ENCODE measurements at places on chromosomes 3 and 15.

- no peak for DNase-seq
These were observed 121.4 kb upstream of the PHLDB2 start for GRCh38 chr3:111737706-111738086.

- no peak for DNase-seq
These were observed 29.5 kb upstream of the FGD5 start for GRCh38 chr3:14789221-14789620.

GRCh38 chr15:57796146-57796545, 89.6 kb downstream of the POLR2M start:
- DNase-seq = no peak

DNA sequence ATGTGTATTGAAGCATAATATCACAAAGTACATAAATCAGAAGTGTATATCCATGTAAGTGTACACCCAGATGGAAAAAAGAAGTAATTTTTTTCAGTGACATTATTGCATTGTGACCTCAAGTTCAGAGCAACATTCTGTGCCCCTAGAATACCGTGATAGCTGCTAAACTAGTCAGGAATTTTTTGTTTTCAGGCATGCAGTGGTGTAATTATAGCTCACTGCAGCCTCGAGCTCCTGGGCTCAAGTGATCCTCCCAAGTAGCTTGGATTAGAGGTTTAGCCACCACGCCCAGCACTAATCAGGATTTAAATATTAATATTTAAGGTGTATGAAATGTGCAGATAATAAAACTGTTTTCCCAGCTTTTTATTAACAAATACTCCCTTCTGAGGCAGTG, 25.5 kb downstream of the SEC62 start:
- no peak for DNase-seq

GRCh38 chr15:27955087-27955486, 144.0 kb downstream of the OCA2 start:
- no peak for DNase-seq

DNA sequence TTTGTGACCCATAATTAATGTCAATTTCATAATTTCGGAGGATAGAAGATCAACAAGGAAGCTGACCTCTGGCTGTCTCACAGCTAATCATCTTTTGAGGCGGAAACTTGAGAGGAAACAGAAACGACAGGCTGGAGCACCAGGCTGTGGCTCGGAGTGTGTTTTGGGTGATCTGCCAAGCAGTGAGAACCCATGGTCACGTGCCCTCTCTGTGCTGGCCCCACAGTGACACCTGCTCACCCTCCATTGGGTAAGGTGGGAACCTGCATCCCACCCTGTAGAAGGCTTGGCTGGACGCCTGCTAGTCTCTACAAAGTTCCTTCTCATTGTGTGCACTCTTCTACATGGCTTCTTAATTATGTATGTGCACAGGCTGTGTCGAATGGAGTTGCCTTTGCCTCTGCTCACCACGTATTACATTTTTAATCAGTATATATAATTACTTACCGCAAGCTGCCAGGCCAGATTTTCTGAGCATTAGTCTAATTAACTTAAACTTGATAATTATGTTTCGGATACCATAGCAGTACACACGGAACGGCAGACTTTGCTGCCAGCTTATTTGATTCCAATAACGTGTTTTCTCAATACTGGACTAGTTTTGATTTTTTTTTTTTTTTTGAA, 719.4 kb upstream of the CFAP20DC start:
- no peak for DNase-seq

GRCh38 chr15:74726774-74727164, 1.4 kb upstream of the CYP1A1 start:
- no peak for DNase-seq

- no peak for DNase-seq
These were observed 33.2 kb downstream of the PML start for GRCh38 chr15:74027688-74028087.

GRCh38 chr3:8460815-8461456, 40.7 kb upstream of the LMCD1 start:
- DNase-seq = no peak

DNA sequence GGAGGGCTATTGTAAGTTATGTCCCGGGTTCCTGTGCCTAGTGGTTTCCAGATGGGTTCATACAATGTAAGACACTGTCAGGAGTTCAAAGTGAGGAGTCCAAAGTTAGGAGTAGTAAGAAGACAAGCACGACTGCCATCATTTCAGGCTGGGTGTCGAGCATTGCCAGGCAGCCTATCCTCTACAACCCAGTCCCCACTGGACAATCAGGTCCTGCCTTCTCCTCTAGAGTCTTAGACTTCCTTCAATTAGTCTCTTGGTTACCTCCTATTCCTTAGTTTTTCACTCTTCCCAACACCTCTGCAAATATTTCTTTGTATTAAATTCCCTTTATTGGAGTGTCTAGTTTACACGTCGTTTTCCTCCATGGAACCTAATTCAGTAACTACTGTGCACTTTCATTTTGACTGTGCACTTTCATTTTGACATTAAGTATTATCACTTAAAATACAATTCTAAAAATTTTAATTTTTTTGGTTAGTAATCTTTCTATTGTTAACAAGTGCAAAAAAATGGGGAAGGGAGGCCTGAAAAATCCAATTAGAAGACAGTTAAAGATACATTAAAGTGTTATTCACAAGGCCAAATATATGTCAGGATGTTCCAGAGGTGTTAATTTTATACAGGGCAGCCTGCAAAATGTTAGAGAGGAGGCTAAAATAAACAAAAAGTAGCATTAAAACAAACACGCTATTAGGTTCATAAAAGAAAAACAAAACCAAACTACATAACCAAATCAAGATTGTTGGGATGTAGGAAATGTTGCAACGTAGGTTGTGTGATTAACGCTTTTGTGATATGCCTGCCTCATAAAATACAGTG, 155.3 kb downstream of the TBL1XR1 start:
- DNase-seq = no peak

- DNase-seq = no peak
These were observed 55.5 kb downstream of the FNDC3B start for GRCh38 chr3:172094621-172095557.

- no peak for DNase-seq
These were observed 43.9 kb downstream of the NSMCE3 start for GRCh38 chr15:29225534-29226234.

DNA sequence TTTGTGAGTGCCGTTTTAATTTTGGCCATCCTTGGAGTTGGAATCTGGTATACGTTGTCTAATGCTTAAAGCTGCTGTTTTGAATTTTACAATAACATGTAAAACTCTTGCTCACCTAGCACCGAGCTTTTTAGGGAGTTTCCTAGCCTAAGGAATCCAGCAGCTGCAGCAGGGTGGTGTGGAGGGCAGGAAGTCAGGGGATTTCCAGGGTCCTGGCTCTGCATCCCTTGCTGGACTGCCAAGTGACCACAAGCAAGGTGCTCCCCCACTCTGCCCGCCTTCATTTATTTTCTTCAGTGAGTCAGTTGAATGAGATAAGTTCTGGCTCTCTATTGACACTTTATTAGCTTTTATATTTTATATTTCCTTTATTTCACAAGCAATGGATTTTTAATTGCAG, 113.7 kb downstream of the ATG7 start:
- no peak for DNase-seq

- no peak for DNase-seq
These were observed 17.5 kb downstream of the ABCF3 start for GRCh38 chr3:184203526-184203925.

- DNase-seq = no peak
These were observed 7.2 kb downstream of the SPG21 start for GRCh38 chr15:64982472-64982871.

DNA sequence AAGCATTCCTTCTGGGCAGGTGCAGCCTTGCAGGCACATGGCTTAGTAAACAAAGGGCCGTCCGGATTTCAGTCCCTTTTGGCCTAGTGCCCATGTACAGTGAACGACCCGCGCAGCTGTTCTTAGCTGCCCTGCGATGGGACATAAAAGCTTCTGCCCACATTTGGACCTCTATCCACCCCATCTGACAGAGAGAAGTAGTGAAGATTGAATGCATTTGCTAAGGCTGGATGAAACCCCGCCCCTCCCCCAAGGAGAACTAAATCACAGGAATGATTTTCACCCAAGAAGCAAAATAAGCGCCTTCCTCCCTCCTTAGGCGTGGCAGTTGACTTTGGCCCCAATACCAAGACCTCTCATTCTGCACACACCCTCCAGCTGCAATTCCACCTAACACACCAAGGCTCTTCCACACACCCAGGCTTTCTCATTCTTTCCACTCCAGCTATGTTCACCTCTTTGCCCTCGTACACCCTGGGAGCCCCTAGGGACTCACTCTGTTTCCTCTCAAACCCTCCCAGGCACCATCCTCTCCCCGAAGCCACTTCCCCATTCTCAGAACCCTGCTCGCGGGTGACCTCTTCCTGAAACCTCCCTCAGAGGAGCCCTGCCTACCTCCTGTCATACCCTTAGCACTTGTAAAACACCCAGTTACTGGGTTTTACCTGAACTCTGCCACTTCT, 14.1 kb upstream of the HRH1 start:
- no peak for DNase-seq

GRCh38 chr15:59271595-59272201, 65.1 kb downstream of the LDHAL6B start:
- DNase-seq = no peak

GRCh38 chr3:51982838-51983577, at the start of gene ACY1:
ACY1 (plus strand) TSS chr3:51983535; CDS start chr3:51984065, 530 bp downstream.
- peak; percentile 62 for DNase-seq

- DNase-seq = no peak
These were observed 715 bp downstream of the MCCC1 start for GRCh38 chr3:183098536-183099025.

GRCh38 chr15:48695088-48695826, 49.7 kb upstream of the FBN1 start:
- DNase-seq = no peak

GRCh38 chr3:12885583-12885930, 44.2 kb upstream of the RPL32 start:
- no peak for DNase-seq

DNA sequence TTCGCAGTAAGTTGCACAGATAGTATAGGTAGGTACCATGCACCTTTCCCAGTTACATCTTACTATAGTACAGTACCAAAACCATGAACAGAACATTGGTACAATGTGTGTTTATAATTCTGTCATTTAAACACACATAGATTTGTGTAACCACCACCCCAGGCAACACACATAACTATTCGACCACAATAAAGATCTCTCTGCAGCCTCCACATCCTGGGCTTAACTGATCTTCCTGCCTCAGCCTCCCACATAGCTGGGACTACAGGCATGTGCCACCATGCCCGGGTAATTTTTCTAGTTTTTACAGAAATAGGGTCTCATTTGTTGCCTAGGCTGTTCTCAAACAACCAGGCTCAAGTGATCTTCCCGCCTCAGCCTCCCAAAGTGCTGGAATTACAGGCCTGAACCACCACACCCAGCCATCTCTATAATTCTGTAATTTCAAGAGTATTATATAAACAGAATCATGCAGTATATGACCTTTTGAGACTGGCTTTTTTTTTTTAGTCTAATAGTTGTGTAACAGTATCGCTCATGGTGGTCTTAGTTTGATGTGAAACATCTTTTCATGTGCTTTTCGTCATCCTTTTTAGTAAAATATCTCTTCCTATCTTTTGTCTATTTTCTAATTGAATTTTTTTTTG, 13.3 kb upstream of the TMF1 start:
- DNase-seq = no peak

- DNase-seq = no peak
These were observed 258.2 kb downstream of the ADAMTS17 start for GRCh38 chr15:100083572-100083971.

DNA sequence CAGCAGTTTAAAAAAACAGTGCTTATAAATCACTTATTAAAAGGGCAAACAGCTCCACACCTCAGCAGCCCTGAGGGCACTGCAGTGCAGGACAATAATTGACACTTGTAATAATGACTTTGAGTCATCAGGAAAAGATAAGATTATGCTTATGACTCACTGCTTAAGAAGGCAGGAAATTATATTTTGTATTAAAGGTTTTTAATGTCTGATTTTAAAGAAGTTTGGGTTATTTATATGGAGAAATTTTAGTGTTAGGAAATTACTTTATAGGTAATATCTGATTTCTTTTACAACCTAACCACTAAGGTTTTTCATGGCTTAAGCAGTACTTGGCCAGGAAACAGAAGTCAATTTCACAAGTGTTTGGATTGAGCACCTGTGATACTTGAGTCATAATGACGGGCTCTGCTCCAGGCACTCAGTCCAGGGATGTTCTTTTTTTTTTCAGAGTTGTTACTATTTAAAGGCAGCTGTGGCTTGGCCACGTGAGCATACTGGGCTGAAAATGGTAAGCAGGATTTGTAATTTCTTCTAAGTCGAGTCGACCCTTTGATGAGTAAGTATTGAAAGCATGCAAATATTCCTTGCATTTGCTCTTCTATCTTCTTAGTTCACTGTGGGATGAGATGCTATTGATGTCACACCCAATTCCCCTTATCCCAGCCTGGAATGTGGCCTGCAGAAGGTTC, 21.6 kb upstream of the SLC6A20 start:
- no peak for DNase-seq

DNA sequence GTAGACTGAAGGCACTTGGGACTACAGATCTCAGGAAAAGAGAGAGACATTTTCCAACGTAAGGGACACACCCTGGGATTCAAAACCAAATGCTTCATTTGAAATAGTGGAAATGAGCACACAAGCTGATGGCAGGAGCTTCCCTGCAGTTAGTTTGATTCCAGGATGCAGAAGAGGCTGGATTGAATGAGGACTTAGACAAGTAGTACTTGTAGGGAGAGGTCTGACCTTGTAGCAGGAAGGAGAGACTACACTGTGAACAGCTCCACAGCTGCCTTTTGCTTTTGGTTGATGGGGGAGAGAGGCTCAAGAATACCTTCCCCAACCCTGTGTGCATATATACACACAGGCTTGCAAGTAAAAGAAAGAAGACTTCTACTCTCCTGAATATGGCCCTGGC, 51.5 kb downstream of the PDE8A start:
- no peak for DNase-seq

GRCh38 chr3:8336456-8336855, 165.2 kb upstream of the LMCD1 start:
- DNase-seq = no peak

GRCh38 chr3:99119385-99119784, 217.9 kb upstream of the DCBLD2 start:
- no peak for DNase-seq

- no peak for DNase-seq
These were observed 1.3 kb downstream of the RBPMS2 start for GRCh38 chr15:64774037-64774628.

GRCh38 chr15:100572362-100572983, 29.5 kb downstream of the LINS1 start:
- no peak for DNase-seq

DNA sequence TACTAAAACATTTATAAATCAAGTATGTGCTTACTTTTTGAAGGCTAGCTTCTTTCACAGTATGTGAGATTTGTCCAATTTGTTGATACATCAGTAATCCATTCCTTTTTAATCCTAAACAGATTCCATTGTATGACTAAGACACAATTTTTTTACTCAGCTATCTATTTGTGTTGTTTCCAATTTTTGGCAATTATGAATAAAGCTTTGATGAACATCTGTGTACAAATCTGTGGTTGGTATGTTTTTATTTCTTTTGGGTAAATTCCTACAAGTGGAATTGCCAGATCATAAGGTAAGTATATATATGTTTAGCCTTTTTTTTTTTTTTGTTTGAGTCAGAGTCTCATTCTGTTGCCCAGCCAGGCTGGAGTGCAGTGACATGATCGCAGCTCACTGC, 56.2 kb upstream of the VEPH1 start:
- DNase-seq = no peak

GRCh38 chr15:40819048-40819447, 9.5 kb downstream of the PPP1R14D start:
- no peak for DNase-seq

All from substantia nigra (tissue), 51 donors.